CD4-positive, alpha-beta T cell treated with Interleukin-4 for 4 hours (primary cell): ENCODE measurements at places on chromosomes 1 and 21.

- DNase-seq, result peak; percentile 0
These were observed 361.0 kb downstream of the ADGRL2 start for GRCh38 chr1:82161700-82162141.

- DNase-seq, result no peak
These were observed 404.3 kb downstream of the MATN1 start for GRCh38 chr1:30318864-30319718.

GRCh38 chr1:194830387-194830786, 1644.0 kb upstream of the B3GALT2 start:
- DNase-seq, result no peak

- no peak for DNase-seq
These were observed 20.0 kb downstream of the DRAXIN start for GRCh38 chr1:11711490-11711889.

DNA sequence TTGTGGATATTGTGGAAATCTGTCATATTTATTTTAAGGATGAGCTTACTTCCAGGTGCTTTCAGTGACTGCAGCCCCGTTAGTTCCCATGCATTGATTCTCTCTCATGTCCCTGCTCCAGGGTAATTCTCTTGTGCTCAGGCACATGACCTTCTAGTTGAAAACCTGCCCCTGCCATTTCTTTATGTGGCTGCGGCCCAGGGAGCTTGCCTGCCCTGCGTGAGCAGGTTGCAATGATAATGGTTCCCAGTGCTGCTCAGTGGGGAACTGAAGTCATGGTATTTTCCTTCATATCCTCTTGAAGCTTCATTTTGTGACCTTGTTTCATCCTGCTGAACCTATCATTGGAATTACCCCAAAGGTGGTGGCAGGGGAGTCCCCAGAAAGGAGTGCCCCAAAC, 229.8 kb downstream of the DISC1 start:
- no peak for DNase-seq

DNA sequence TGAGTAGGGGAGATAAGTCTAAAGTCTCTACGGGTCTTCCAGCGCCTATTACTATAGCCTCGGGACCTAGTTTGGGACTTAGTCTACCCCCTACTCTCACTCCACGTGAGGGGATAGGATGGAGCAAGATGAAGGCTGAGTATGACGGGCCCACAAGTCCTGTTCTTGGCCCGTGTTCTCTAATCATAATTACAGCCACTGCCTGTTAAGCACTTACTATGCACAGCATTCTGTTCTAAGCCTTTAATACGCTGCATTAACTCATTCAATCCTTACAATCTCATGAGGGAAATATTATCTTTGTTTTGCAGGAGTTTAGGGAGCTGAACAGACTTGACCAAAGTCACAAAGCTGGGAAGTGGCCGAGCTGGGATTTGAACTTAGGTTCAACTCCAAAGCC, 23.9 kb upstream of the EPB41 start:
- no peak for DNase-seq

- DNase-seq, result no peak
These were observed 18.3 kb upstream of the EPB41 start for GRCh38 chr1:28895896-28896608.

DNA sequence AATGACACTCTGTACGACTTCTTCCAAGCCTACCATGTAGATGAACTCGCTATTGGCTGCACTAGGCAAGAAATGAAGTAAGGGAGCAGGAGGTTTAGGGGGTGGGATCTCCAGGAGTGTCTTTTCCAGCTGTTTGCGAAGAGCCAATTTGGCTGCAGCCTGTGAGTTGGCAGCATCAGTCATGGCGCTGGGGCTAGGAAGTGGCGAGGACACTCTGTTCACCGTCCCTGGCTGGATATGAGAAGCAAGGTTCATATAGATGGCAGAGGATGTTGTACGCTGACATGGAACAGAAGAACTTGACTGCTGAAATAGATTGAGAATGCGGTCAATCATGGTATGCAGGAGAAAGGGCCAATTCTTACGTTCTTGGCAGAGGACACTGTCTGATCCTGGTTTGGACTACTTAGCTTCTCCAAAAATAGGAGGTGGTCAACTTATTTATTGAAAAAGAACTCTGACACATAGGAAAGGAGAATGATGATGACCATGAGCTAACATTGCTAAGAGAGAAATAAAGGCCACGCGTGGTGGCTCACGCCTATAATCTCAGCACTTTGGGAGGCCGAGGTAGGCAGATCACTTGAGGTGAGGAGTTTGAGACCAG, 41.2 kb downstream of the SLC27A3 start:
- DNase-seq, result no peak

GRCh38 chr1:27668808-27669723, 2.9 kb downstream of the IFI6 start:
- peak; percentile 82 for DNase-seq

GRCh38 chr1:225834417-225835329, 24.7 kb downstream of the EPHX1 start:
- DNase-seq, result no peak

- DNase-seq, result no peak
These were observed 37.5 kb downstream of the HIVEP3 start for GRCh38 chr1:41880950-41881885.

GRCh38 chr1:86750530-86750929, 46.2 kb downstream of the SH3GLB1 start:
- no peak for DNase-seq

- peak; percentile 55 for DNase-seq
These were observed 9.8 kb downstream of the TNFRSF9 start for GRCh38 chr1:7930645-7931445.

DNA sequence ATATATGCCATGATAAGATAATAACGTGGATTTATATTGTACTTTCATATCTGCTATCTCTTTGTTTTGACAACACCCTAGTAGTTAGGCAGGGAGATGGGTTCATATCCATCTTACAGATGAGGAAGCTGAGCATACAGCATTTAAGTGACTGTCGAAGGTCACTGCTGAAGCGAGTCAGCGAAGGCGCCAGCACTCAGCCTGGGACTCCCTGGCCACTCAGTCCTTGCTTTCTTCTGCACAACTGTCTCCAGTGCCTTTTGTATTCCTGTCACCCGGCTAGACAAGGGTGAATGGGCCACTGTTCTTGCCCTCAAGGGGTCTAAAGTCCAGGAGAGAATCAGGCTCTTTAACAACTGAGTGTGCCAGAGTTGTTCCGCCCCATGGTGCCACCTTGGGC, 3.1 kb downstream of the ARHGEF10L start:
- no peak for DNase-seq

GRCh38 chr1:187626056-187626455, 797.3 kb downstream of the PLA2G4A start:
- DNase-seq, result no peak

DNA sequence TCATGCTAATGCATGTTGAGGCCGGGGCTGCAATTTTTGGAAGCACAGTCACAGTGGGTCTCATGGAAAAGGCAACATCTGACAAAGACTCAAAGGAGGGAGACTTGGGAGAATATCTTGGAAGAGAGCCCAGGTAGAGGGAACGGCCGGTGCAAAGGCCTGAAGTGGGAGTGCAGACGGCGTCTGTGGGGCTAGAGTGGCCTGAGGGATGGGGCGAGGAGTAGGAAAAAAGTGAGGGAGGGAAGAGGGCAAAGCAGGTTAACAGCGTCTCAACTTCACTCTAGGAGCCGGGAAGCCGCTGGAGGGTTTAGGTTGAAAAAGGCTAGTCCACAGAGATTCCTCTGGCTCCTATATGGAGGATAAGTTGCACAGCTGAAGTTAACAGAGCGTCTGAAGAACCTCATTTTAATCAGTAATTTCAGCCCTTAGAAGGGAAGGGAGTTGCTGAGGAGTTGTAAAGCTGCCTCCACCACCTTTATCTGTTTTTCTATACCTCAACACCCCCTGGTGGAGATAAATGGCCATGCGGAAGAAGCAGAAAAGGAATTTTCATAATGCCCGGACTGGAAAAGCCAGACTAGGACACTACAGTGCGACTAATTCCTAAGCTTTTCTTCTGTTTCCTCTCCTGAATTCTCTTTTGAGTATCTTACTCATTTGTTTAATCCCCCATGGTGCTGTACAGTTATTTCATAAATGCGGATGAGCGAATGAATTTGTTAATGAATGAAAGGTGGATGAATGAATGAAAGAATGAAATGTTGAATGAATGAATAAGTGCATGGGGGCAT, 78.7 kb upstream of the ZNF281 start:
- peak; percentile 47 for DNase-seq

GRCh38 chr1:153548722-153549688, at the start of gene S100A3:
S100A3 (minus strand) TSS chr1:153549258; CDS start chr1:153548485, 773 bp downstream.
- DNase-seq, result no peak

DNA sequence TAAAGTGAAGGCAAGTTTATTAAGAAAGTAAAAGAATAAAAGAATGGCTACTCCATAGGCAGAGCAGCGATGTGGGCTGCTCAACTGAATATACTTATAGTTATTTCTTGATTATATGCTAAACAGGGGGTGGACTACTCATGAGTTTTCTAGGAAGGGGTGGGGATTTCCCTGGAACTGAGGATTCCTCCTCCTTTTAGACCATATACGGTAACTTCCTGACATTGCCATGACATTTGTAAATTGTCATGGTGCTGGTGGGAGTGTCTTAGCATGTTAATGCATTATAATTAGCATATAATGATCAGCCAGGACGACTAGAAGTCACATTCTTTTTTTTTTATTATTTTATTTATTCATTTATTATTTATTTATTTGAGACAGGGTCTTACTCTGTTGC, 46.4 kb upstream of the BARHL2 start:
- no peak for DNase-seq
